ENCODE measurements at places on chromosomes 12 and 14.

DNA sequence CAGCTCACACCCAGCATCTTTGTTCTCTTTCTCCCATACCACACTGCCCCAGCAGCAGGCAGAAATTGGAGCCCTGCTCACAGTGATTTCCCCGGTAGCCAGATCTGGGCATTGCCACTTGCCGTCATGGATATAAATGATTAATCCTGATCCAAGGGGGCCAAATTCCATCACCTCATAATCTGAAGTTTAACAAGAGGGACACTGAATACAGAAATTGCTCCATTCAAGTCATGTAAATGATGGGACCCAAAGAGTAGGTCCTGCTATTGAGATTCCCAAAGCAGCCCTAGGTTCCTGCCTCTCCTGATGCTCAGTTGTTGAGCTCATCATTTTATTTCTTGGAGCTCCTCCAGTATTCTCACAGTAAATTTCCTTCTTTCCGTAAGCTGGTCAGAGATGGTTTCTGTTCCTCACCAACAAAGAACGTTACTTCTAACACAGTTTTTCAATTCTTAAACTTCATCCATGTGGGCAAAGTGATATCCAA, 11.7 kb downstream of the ITPR2 start:
- DNase-seq = no peak
- H3K4me1 ChIP-seq = peaks cover 2% of the 10 kb centered on the region
- peaks cover 4% of the 10 kb centered on the region for H3K36me3 ChIP-seq
- H3K4me3 ChIP-seq = no peak overlapping the region

DNA sequence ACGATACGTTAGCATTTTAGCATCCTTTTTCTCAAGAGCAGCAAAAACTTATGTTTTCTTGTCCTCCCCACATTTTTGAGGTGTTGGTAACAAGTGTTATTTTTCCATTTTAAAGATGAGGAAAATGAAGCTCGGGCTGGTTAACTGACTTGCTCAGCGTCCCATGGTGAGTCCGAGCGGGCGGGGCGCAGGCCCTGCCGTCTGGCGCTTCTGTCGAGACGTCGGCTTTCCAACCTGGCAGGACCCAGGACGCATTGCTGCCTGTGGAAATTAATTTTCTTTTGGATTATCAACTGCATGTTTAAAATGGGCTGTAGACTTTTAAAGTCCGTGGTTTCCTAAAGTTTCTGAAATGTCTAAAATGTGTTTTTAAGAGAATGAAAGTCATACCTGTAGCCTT, 30.4 kb downstream of the XRCC3 start:
- H3K4me3 ChIP-seq = no peak overlapping the region
- DNase-seq = no peak
- no peak overlapping the region for H3K27ac ChIP-seq
- peaks cover 30% of the 10 kb centered on the region for H3K36me3 ChIP-seq
- no peaks in the 10 kb centered on the region for H3K4me1 ChIP-seq

DNA sequence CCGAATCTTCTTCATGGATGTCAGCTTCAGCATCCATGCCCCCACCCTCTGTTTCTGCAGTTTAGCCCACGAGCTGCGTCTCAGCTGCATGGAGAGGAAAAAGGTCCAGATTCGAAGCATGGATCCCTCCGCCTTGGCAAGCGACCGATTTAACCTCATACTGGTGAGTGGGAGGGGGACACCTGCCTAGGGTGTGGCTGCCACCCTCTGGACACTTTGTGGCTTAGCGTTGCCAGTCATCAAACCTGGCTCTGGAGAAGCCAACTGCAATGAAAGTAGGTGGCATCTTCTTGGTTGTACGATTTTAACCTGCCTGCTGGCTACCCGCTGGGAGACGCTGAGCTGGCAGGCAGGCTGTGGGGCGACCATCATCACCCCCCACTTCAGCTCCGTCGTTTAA, 16.7 kb downstream of the DCAF4 start:
- no peaks in the 10 kb centered on the region for H3K27me3 ChIP-seq
- H3K4me3 ChIP-seq = no peak overlapping the region
- no peak overlapping the region for H3K27ac ChIP-seq
- peaks cover 28% of the 10 kb centered on the region for H3K36me3 ChIP-seq

GRCh38 chr12:95646781-95647190, 95.5 kb upstream of the USP44 start:
- no peak for DNase-seq
- no peak overlapping the region for H3K27ac ChIP-seq
- no peaks in the 10 kb centered on the region for H3K4me1 ChIP-seq
- peaks cover 6% of the 10 kb centered on the region for H3K27me3 ChIP-seq
- no peak overlapping the region for H3K4me3 ChIP-seq

DNA sequence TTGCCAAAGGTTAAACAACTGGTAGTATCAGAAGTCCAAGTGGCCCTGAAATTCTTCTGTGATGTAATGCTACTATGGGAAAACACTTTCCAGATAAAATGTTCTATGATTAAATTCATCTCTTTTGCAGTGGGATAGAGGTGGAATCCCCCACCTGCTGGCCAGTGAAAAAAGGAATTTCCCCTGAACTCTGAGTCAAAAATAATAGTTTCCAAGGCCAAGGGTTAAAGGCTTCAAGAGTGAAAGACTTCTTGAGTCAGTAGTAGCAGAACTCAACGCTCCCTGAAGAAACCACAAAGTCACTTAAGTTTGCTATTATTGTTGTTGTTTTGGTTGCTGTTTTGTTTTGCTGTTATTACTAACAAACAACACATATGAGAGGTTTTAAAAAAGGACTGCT, 330.8 kb downstream of the SOX5 start:
- no peak for DNase-seq
- H3K27me3 ChIP-seq = no peaks in the 10 kb centered on the region
- H3K36me3 ChIP-seq = no peaks in the 10 kb centered on the region
- no peak overlapping the region for H3K27ac ChIP-seq
- H3K4me3 ChIP-seq = no peak overlapping the region

GRCh38 chr12:3313675-3314663, 177.0 kb upstream of the PRMT8 start:
- peak; percentile 45 for DNase-seq
- no peak overlapping the region for H3K4me3 ChIP-seq
- H3K36me3 ChIP-seq = no peaks in the 10 kb centered on the region
- H3K27me3 ChIP-seq = peaks cover 8% of the 10 kb centered on the region

- peaks cover 7% of the 10 kb centered on the region for H3K36me3 ChIP-seq
- H3K27ac ChIP-seq = no peak overlapping the region
- no peaks in the 10 kb centered on the region for H3K27me3 ChIP-seq
- H3K4me3 ChIP-seq = no peak overlapping the region
- DNase-seq = no peak
- H3K4me1 ChIP-seq = peaks cover 2% of the 10 kb centered on the region
Measured at GRCh38 chr12:105201299-105201698, 34.7 kb downstream of the APPL2 start.

- no peak overlapping the region for H3K4me3 ChIP-seq
- DNase-seq = no peak
- peaks cover 23% of the 10 kb centered on the region for H3K36me3 ChIP-seq
- H3K27ac ChIP-seq = no peak overlapping the region
- no peaks in the 10 kb centered on the region for H3K27me3 ChIP-seq
Measured at GRCh38 chr14:74660167-74660566, 48.1 kb upstream of the LTBP2 start.

DNA sequence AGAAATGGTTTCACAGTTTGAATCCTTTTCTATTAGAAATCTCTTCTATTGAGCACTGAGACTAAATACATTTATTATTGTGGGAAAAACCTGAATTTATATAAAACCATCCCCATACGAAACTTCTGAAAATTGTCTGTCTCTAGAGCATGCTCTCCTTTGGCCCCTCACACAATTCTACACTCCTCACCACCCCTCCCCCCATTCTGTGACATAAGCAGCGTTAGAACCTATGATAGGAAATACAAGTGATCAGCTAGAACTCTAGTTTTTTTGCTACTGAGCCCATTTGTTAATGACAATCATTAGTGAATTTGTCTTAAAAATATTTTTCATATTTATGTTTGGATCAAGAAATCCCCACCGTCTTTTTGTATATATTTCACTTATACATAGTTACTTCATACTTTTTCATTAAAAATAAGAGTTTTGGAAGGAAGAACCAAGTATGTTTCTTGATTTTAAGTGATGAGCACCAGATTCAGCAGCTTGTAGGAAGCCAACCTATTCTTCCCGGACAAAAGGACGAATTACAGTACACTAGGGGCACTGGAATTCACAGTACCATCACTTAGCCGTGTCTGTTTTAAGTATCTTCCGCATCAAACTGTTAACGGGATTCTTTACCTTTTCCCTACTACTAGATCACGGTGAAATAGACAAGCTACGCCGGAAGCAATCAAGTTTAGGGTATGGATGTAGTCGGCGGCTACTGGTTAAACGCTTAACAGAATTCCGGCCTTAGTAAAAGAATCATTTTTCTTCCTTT, 724 bp downstream of the GTSF1 start:
- H3K36me3 ChIP-seq = no peaks in the 10 kb centered on the region
- peak overlapping the region; percentile 36 for H3K27ac ChIP-seq
- DNase-seq = no peak
- H3K4me1 ChIP-seq = peaks cover 1% of the 10 kb centered on the region
- H3K4me3 ChIP-seq = peak overlapping the region; percentile 57

GRCh38 chr12:28331130-28331529, 140.9 kb downstream of the CCDC91 start:
- H3K27ac ChIP-seq = no peak overlapping the region
- H3K4me3 ChIP-seq = no peak overlapping the region
- H3K36me3 ChIP-seq = peaks cover 17% of the 10 kb centered on the region
- DNase-seq = no peak
- H3K27me3 ChIP-seq = no peaks in the 10 kb centered on the region
- H3K4me1 ChIP-seq = no peaks in the 10 kb centered on the region

- no peak overlapping the region for H3K27ac ChIP-seq
- no peak for DNase-seq
- peaks cover 12% of the 10 kb centered on the region for H3K4me1 ChIP-seq
Measured at GRCh38 chr12:96471368-96472050, 17.9 kb upstream of the CFAP54 start.

- no peaks in the 10 kb centered on the region for H3K4me1 ChIP-seq
- no peaks in the 10 kb centered on the region for H3K27me3 ChIP-seq
Measured at GRCh38 chr12:60874091-60874490, 1278.3 kb downstream of the SLC16A7 start.

- no peak for DNase-seq
- no peaks in the 10 kb centered on the region for H3K27me3 ChIP-seq
- no peak overlapping the region for H3K27ac ChIP-seq
- no peaks in the 10 kb centered on the region for H3K36me3 ChIP-seq
- H3K4me1 ChIP-seq = no peaks in the 10 kb centered on the region
- H3K4me3 ChIP-seq = no peak overlapping the region
Measured at GRCh38 chr12:43964961-43965360, 129.1 kb downstream of the TMEM117 start.

DNA sequence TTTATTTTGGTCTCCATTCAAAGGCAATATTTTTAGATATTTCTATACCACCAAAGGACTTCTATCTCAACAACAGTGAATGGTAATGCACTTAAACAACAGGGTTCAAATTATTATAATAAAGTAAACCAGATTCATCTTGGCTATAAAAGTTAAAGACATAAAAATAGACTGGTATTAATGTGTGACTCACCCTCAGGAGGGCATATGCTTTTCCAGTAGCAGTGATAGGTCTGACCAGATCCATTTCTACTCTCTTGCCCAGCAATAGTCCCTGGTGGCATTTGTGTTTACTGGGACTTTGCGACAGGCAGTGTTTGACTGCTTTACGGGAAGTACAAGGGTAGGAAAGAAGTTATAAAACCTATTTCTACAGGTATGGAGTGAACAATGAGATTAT, 353.2 kb upstream of the ATP2B1 start:
- H3K4me3 ChIP-seq = no peak overlapping the region
- no peak for DNase-seq
- no peak overlapping the region for H3K27ac ChIP-seq
- no peaks in the 10 kb centered on the region for H3K36me3 ChIP-seq
- peaks cover 4% of the 10 kb centered on the region for H3K4me1 ChIP-seq
- H3K27me3 ChIP-seq = no peaks in the 10 kb centered on the region
